Activated CD8-positive, alpha-beta memory T cell treated with anti-CD3 and anti-CD28 coated beads, Interleukin-2, amount 10 ng/mL, durations not matched to agents 7 days and 5 days (primary cell): ENCODE measurements at places on chromosomes 6 and 20. TPM values are rescaled to one million over a fixed set of nuclear protein-coding genes. Genes with fewer than 3 reads are reported as not detected.

TMEM244 gene
- 0.99 TPM for total RNA-seq

GRCh38 chr6:158765499-158766068 is 53.6 kb downstream of the EZR start:
- H3K4me3 ChIP-seq = no peak overlapping the region
- no peak overlapping the region for H3K27ac ChIP-seq
- H3K36me3 ChIP-seq = peaks cover 66% of the 10 kb centered on the region
- no peaks in the 10 kb centered on the region for H3K27me3 ChIP-seq

SLC35B3 gene
- total RNA-seq = 7.0 TPM

GRCh38 chr6:139497345-139497961 is 123.0 kb upstream of the CITED2 start:
- H3K4me1 ChIP-seq = no peaks in the 10 kb centered on the region
- no peak overlapping the region for H3K4me3 ChIP-seq
- no peak overlapping the region for H3K27ac ChIP-seq
- no peak for DNase-seq
- H3K36me3 ChIP-seq = peaks cover 4% of the 10 kb centered on the region

RAET1E gene
- total RNA-seq = not detected

DNA sequence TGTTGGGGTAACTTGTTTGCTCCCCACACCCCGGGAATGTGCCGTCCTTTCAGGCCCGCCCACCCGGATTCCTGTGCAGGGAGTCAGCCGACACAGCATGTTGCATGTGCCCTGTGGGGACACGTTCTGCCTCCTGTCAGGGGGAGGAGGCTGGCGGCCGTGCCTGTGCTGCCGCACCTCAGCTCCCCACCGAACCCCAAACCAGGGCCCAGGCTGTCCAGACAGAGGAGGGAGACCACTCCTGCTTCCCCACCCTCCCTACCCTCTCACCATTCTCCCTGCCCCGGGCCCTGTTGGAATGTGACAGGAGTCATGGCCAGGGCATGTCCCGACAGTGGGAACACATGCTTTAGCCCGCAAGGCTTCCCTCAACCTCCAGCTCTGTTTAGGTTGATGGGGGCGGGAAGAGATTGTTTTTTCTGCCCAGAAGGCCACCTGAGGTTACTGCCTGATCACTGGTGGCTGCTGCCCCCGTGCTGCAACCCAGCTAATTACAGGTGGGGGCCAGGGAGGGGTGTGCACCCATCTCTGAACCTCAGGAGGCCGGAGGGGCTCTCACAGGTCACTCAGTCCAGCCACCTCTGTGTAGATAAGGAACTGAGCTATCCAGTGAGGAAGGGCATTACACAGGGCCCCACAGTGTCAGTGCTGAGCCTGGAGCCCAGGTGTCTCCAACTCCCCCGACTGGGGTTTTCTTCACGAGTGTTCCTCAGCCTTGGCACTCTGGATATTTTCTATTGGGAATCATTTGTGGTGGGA is 13.6 kb downstream of the LRRC73 start:
- H3K27ac ChIP-seq = no peak overlapping the region
- H3K4me3 ChIP-seq = no peak overlapping the region
- H3K27me3 ChIP-seq = no peaks in the 10 kb centered on the region
- peaks cover 2% of the 10 kb centered on the region for H3K36me3 ChIP-seq
